Dorsolateral prefrontal cortex (tissue), 122 donors: ENCODE measurements at places on chromosomes 12 and 14. TPM values are rescaled to one million over a fixed set of nuclear protein-coding genes. Genes with fewer than 3 reads are reported as not detected.

The KCNA5 gene
- 4.6 TPM for total RNA-seq

The LRRC10 gene
- total RNA-seq, result not detected

The CLEC4E gene
- total RNA-seq, result 1.6 TPM

The GSKIP gene
- total RNA-seq, result 34.9 TPM

The OR4L1 gene
- not detected for total RNA-seq

The KERA gene
- total RNA-seq, result not detected

The ADAM21 gene
- total RNA-seq, result 0.28 TPM

The CMA1 gene
- not detected for total RNA-seq

The SPIC gene
- total RNA-seq, result not detected

The CELA1 gene
- total RNA-seq, result not detected

The GNB3 gene
- 19.2 TPM for total RNA-seq

The RERGL gene
- total RNA-seq, result 3.9 TPM

The ITGA7 gene
- 89.8 TPM for total RNA-seq

The DHRS4 gene
- 14.3 TPM for total RNA-seq

The SLC25A47 gene
- not detected for total RNA-seq

The GPD1 gene
- 3.6 TPM for total RNA-seq
